RPMI8226 (cell line): ENCODE measurements at places on chromosomes 16 and 17.

- no peak for DNase-seq
These were observed 60.0 kb downstream of the MEAK7 start for GRCh38 chr16:84444476-84444875.

GRCh38 chr17:82977606-82978005 is 101.8 kb upstream of the METRNL start:
- no peak for DNase-seq

DNA sequence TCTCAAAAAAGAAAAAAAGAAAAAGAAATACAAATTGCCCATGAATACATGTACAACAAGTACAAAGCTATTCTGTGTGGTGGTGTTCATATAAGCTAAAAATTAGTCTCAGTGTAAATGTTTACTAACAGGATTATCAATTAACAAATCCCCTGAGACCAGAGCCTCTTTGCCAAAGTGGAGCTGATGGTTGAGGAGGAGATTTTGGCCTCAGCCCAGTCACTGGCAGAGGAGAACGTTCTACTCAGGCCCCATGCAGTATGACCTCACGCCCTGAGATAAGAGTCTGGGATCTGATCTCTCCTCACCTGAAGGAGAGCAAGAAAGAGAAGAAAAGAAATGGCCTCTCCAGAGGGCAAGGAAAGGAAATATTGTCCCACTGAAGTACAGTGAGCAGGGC is 35.5 kb upstream of the NOL11 start:
- DNase-seq = no peak

- DNase-seq = peak; percentile 87
These were observed 25.0 kb downstream of the HOXB1 start for GRCh38 chr17:48505788-48506187.

- no peak for DNase-seq
These were observed 38.1 kb downstream of the GPT2 start for GRCh38 chr16:46922239-46922638.

DNA sequence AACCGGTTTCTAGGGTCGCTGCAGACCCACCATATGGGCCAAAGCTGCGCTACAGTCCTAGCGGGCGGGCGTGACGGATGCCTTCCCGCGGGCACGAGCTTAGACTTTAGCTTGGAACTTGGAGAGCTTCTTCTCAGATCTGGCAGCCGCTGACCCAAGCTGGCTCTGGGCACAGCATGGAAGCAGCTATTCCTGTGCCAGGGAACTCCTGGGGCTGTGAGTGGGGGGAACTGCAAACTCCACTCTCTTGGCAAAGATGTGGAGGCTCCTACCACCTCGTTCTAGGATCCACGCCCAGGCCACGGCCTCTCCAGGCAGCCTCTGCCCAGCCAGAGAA is 8.8 kb downstream of the FAAP100 start:
- no peak for DNase-seq

GRCh38 chr16:86143666-86144065 is 244.7 kb downstream of the IRF8 start:
- no peak for DNase-seq

GRCh38 chr17:55584055-55584685 is 72.9 kb upstream of the SMIM36 start:
- no peak for DNase-seq

- no peak for DNase-seq
These were observed 4.8 kb downstream of the TOP2A start for GRCh38 chr17:40412880-40413279.
